ENCODE measurements at places on chromosomes 4 and X.
A peak's percentile ranks its signal among the peaks of the same experiment; 100 is the strongest.

GRCh38 chr4:72567821-72568675 is 973 bp downstream of the ADAMTS3 start:
- DNase-seq = peak; percentile 21

- no peak for DNase-seq
Observed at GRCh38 chr4:153224474-153224873, 20.2 kb downstream of the TRIM2 start.

DNA sequence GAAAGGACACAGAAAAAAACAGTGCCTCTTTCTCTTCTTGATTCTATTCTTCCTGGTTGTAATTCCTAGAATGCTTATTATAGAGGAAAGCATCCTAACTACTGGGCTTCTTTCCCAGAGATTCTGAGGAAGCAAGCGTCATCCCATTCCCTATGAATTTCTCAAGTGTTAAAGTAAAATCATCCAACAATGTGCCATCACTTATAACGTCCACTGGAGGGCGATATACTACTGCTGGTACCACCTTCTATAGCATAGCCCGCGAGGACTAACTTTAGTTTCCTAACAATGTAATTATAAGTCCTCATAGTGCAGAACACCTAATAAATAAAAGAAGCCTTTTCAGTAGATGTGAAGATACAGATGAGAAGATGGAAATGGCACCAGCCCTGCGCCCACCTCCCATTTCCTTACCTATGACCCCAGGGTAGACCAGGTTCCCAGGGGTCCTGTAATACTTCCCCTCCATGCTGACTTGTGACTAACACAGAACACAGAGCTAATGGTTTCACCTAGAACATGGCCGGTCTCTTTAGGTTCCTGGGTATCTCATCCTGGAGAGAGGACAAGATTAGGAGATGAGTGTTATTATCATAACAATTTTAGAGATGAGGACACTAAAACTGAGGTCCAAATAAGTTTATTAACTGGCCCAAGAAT is 4.2 kb downstream of the CENPVL3 start:
- DNase-seq = no peak

GRCh38 chrX:22689290-22689689 is 310.5 kb upstream of the DDX53 start:
- DNase-seq = no peak

DNA sequence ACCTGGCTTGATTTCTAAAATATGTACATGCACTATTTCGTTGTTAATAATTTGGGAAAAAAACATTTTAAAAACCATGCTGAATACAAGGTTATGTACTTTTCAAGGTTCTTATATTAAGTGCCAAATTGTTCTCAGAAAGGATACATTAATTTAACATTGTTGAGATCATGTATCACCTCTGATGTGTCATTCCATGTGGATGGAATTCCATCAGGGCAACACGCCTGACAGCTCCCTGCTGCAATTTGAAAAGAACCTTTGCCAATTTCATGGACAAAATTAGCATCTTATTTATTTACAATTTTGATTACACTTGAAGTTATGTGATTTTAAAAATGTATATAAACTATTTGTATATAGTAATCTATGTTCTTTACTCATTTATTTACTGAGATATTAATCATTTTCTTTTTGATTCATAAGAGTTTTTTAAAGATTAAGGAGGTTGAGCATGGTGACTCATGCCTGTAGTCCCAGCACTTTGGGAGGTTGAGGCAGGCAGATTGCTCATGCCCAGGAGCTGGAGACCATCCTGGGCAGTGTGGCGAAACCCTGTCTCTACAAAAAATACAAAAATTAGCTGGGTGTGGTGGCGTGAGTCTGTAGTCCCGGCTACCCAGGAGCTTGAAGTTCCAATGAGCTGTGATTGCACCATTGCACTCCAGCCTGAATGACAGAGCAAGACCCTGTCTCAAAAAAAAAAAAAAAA is 142.8 kb downstream of the ENPP6 start:
- no peak for DNase-seq

GRCh38 chr4:108885211-108885610 is 122.4 kb upstream of the ETNPPL start:
- no peak for DNase-seq

GRCh38 chr4:184163813-184164212 is 53.9 kb downstream of the ENPP6 start:
- no peak for DNase-seq

- no peak for DNase-seq
Observed at GRCh38 chrX:12693754-12694153, 97.5 kb upstream of the PRPS2 start.

- no peak for DNase-seq
Observed at GRCh38 chr4:99574530-99575324, at the start of gene MTTP. TSS of gene MTTP (plus strand) at chr4:99574824. CDS start at chr4:99574910, 86 bp downstream.

DNA sequence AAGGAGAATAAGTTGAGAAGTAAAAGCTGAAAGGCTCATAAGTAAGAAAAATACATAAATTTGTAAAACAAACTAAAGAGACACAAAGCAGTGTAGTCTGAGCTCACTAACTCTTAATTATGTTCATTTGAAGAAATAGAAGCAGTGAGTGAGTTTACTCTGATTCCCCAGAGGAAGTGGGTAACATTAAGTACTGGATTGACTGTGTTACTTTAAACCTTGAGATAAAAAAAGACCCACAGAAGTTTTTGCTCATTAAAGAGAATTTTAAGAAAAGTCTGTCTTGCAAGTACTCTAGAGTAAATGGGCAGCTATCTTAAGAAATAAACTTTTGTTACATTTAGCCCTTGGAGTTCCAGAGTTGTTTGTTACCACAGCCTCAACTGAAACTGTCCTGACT is 2466.9 kb downstream of the PCDH7 start:
- no peak for DNase-seq

GRCh38 chrX:6983207-6983955 is 164.1 kb upstream of the STS start:
- DNase-seq = no peak

DNA sequence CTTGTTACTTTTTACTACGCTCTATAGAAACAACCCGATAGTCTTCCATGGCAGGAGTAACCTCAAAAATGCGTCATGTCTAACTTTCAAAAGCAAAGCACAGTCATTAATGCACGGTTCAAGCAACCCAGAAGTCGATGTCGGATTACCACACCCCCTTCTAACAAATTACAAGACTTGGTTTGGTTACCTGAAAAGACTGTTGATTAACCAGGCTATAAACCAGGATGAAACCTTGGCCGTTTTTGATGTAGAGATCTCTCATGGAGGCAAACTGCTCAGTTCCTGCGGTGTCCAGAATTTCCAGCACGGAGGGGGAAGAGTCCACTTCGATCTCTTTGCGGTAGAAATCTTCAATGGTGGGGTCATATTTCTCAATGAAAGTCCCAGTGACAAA is 2.4 kb downstream of the RAP2C start:
- DNase-seq = no peak

DNA sequence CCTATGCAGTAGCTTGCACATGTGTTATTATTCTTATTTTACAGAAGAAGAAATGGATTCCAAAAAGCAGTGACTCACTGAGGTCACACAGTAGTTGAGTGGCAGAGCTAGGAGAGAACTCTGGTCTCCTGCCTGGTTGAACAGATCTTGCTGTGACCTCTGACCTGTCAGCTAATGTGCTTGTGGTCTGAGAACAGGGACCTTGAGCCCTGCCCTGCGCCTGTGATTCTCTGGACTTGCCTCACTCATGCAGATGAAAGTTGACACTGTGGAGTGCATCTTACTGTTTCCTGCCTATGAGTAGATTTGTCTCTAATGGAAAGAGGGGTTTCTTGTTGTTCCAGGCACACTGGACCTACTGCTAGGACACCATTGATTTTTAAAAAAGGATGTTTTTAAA is 32.3 kb downstream of the ETNPPL start:
- no peak for DNase-seq

GRCh38 chr4:53924333-53925049 is 139.9 kb downstream of the CHIC2 start:
- DNase-seq = no peak

DNA sequence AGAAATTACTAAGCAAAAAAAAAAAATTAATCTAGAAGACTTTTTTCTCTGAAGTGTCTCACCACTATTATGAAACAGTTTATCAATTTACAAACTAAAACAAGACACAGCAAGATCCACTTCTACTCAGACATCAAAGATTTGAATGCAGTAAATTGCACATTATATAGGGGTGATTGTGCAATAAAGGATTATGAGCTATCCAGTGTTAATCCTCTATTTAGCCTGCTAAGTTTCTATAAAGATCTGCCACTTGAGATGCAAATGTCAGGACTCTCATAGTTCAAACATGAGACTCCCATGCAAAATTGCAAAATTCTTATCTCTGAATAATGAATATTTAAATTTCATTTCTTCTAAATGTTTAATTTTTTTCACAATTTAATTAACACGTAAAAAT is 2.2 kb downstream of the TECRL start:
- no peak for DNase-seq

GRCh38 chrX:40261833-40262156 is 164.0 kb upstream of the BCOR start:
- no peak for DNase-seq

DNA sequence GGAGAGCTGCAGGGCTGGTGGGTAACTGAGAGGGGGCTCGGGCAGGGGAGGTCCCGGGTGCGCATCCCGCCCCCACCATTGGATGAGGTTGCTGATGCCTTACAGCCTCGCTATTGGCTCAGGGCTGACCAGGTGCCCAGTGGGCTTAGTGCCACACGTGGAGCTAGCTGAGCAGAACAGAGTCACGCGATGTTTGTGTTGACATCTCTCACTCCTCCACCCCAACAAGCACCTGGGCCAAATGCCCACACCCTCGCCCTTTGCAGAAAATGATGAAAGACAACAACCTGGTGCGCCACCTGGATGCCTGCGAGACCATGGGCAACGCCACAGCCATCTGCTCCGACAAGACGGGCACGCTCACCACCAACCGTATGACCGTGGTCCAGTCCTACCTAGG is 31.8 kb downstream of the ATP2B3 start:
- DNase-seq = no peak

GRCh38 chrX:129746557-129747470 is 8.0 kb downstream of the XPNPEP2 start:
- no peak for DNase-seq

DNA sequence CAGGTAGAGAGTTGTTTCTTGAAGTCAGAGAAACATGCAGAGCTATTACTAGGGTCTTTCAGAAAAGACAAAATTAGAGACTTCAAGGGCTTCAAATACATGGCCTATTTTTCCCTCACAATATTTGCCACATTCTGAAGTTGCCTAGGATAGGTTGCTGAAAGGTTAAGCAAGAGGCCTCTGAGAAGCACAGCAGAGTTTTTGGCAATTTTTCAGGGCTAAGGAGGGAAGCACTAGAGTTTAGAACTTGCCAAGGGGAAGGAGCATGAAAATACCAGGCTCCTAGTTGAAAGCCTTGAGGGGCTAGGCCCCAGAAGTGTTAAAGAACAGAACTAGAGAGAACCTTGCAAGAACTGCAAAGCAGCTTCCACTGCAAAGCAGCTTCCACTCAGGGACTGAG is 86.4 kb downstream of the ANAPC10 start:
- DNase-seq = no peak

GRCh38 chrX:150775569-150776350 is 82.6 kb downstream of the MTMR1 start:
- DNase-seq = no peak

DNA sequence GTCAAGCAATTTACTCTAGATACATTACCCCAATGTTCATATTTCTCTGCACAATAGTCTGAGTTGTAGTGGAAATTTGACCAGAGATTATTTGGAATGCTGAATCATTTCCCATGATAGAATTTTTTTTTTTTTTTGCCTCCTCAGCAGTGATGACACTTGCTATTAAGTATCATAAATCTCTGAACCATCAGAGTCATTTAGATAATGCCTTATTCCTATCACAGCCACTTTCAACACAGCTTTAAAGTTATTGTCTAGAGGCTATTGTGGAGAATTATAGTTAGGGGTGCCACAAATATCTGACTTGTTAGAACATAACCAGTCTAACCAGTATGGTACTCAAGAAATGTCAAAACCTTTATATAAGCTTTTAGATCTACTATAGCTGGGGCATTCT is 79.8 kb downstream of the LCORL start:
- no peak for DNase-seq

DNA sequence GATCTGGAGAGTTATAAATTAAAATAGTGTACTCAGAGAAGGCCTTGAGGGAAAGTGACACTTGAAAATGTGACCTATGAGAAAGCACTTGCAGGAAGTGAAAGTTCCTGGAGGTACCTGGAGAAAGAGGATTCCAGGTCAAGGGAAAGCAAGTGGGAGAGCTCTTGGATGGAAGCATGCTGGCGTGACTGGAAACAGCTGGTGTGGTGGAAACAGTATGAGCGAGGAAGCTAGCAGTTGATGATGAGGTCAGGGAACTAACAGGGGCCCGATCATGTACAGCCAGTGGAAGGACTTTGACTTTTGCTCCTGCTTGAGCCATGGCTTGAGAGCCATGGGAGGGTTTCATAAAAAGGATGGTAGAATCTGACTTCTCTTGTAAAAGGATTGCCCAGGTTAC is 9.5 kb upstream of the CLCN5 start:
- DNase-seq = no peak

DNA sequence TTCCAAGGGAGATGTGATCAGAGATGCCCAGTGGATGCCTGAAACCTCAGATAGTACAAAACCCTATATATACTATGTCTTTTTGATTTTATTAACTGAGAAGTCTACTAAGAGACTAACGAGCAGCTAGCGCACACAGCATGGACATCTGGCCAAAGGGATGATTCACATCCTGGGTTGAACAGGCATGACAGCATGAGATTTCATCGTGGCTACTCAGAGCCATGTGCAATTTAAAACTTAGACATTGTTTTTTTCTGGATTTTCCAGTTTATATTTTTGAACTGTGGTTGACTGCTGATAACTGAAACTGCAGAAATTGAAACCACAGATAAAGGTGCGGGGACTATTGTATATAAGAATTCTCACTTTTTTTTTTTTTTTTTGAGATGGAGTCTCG is 2252.9 kb upstream of the AGA start:
- no peak for DNase-seq

- DNase-seq = no peak
Observed at GRCh38 chrX:34584781-34585180, 72.3 kb downstream of the TMEM47 start.

DNA sequence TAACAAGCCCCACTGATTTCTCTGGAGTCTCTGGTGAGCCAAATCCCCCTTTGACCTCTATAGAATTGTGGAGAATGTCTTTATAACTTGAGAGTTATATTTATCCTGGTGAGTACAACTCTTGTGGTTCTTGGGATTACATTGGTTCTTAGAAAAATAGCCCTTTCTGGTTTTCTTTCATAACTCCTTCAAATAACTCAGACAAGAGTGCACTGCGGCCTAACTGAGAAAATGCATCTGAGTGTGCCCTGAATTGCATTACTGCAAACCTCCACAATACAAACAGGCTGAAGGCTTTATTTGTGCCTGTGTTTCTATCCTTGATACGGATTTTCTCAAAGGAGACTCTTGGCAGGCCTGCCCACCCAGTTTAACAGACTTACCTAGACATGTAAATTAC is 2.7 kb downstream of the BEX3 start:
- no peak for DNase-seq

GRCh38 chr4:158850800-158851644 is 82.2 kb downstream of the FNIP2 start:
- no peak for DNase-seq

GRCh38 chr4:90007494-90008167 is 113.0 kb downstream of the MMRN1 start:
- DNase-seq = no peak
